DMS 273 treated with DMSO at 0.1 percent for 48 hours (cell line): ENCODE measurements at places on chromosomes 3 and 15.

- DNase-seq = no peak
Observed at GRCh38 chr3:174488527-174488926, 370.6 kb upstream of the NAALADL2 start.

- no peak for DNase-seq
Observed at GRCh38 chr3:188578576-188579363, 424.8 kb downstream of the LPP start.

DNA sequence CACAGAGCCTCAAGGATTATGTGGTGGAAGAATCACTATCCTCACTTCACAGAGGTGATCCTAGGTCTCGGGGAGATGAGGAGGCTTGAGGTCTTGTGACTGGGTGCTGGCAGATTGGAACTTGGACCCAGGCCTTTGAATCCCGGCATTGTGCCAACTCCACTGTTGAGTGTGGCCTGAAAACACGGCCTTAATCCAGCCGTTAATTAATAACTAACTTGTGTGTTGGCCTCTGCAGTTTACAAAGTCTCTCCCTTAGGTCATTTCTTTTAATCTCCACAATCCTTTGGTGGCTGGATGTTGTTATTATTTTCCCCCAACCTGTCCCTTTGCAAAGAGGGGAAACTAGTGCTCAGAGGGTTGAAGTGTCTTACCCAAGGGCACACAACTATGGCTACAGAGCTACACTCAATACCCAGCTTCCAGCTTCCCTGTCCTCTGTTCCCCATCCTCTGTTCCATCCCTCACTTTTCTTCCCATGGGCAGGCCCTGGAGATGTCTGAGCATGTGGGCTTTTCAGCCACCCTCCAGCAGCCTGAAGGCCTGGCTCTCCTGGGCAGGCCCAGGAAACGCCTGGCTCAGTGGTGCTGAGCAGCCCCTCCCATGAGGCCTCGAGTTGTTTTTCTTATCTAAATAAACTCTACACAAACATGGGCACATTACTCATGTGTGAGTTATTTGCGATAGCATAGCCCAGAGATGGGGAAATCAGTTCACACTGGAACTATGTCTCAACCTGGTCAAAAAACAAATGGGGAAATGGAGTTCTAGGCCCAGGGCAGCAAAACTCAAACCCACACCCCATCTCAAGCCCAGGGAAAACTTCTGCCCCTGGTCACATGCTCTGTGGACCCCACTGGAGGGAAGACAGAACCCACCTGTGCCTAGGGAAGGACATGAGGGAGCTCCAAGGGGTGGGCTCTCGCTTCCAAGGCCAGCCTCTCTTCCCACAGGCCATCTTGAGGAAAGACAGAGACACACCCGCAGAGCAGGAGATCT is 16.8 kb upstream of the SMAD3 start:
- DNase-seq = no peak

DNA sequence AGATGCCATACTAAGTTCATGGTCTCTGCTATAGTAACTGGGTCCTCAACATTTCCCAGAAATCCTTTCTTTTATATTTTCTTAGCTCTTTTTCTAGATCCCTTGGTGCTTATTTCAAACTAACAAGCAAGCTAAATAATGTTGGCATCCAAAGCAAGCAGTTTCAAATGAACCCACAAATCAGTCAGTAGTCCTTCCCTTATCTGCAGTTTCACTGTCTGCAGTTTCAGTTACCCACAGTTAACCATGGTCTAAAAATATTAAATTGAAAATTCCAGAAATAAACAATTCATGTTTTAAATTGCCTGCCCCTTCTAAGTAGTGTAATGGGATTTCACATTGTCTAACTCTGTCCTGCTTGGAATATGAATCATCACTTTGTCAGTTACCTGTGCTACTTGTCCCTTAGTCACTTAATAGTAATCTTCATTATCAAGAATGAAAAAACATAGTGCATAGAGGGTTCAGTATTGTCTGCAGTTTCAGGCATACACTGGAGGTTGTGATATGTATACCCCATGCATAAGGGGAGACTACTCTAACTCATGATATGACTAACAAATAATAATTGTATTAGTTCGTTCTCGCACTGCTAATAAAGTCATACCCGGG is 633.7 kb downstream of the MECOM start:
- DNase-seq = no peak

DNA sequence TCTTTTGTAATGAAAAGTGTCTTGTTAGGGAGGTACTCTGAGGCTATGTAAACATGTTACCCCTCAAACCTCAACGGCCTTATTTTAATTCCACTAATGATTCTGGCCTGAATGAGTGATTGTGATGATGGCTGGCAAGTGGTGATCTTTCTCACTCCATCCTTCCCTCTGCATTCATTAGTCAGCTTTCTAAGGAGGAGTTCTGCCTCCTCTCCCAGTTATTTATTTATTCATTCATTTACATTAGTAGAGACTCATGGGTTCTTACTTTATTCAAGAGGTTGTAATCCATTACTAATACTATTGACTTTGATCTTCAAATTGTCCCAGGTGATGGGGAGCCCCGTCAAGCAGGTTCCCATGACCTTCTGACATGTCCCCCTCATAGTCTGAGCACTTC is 35.3 kb downstream of the GNB5 start:
- no peak for DNase-seq

DNA sequence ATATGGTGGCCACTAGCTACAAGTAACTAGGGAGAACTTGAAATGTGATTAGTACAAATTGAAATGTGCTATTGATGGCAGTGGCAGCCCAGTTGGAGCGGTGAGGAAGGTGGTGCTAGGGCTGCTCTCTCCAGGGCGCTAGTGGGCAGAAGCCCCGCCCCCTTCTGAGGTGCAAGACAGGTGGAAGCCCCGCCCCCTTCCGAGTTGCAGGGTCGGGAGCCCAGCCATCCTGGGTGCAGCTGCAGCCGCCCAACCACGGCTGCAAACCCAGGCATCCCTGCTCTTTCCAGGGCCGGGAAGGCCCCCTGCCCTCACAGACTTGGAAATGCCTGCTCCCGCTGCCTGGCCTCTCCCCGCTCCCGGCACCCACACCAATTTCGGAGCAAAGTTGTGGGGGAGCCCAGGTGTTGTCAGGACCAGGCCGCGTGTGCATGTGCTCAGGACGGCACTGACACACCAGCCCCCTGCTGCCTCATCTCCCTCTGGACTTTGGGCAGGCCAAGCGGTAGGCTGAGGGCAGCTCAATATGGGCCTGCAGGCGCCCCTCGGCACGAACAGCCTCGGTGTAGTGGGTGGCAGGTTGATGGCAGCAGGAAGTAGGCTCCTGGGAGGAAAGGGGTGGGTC is 10.0 kb downstream of the ATR start:
- no peak for DNase-seq

DNA sequence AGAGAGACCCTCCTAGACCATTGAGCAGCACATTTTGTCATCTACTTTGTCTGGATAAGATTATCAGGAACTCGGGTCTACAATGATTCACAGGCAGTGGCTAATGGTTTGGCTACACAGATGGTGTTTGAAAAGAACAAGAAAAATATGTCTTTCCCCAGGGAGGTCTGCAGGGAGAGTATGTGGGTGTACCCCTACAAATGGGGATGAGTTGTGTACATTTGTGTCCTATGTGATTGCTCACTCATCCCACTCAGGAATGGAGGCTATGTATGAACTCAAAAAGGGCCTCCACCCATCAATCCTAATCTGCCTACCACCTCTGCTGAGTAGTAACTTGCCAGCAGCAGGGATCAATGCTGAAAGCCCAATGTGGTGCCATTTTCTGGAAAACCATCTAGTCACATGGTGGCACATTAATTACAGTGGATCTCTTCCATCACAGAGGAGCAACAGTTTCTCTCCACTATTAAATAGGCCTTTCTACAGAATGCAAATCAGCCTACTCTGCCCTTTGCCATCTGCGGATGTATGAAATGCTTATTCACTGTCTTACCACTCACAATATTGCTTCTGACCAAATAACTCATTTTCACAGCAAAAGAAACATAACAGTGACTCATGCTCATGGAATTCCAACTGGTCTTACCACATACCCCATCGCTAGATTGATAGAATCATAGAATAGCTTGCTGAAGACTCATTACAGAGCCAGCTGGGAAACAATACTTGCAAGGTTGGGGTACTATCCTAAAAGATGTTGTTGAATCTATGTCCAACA is 48.3 kb upstream of the TRIM42 start:
- DNase-seq = no peak

DNA sequence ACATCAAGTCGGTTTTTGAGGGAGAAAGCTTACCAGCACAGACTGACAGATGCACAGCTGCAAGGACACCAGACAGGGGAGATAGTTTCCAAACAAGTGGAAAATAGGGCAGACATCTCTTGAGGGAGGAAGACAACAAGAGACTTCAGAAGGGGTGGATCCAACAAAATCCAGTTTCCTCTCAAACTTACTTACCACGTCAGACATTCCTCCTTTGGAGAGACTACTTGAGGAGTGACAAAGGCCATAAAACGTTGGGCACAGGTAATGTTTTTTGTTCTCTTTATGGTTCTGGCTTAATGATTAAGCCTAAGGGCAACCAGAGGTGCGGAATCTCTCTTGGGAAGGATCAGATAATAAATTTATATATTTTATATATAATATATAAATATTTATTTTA is 76.1 kb downstream of the CD200 start:
- no peak for DNase-seq

DNA sequence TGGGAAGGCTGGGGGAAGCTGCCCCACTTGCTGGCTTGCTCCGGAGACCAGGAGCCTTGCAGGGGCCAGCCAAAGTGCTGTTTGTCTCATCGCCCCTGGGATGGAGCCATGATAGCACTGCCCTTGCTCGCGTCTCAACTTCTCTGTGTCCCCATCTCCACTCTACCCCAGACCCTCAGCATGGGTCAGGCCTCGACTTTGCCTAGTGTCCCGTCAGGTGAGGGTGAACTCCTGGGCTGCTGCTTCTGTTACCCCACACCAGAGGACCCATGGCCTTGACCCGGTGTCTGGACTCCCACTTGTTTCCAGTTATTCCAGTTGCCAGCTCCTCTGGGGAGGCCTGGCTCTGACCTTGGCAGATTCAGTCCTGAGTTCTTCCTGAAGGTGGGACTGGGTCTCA is 36.5 kb upstream of the DUSP7 start:
- DNase-seq = no peak

GRCh38 chr3:86913160-86913559 is 77.8 kb downstream of the VGLL3 start:
- no peak for DNase-seq

- DNase-seq = no peak
Observed at GRCh38 chr3:128970740-128971047, 23.2 kb downstream of the CFAP92 start.

GRCh38 chr3:170485696-170486095 is 67.0 kb downstream of the CLDN11 start:
- DNase-seq = no peak

DNA sequence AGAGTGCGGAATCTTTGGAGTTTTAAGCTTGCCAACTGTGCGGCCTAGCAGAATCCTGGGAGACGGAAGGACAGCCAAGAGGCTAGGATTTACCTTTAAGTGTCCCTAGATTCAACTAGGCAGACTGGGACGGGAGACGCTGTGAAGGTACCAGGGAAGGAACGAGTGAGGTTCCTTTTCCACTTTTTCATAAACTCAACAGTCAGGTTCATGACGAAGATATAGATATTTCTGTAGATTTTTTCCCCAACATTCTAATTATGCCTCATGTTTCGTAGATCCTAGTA is 564 bp upstream of the GABPB1 start:
- DNase-seq = no peak

DNA sequence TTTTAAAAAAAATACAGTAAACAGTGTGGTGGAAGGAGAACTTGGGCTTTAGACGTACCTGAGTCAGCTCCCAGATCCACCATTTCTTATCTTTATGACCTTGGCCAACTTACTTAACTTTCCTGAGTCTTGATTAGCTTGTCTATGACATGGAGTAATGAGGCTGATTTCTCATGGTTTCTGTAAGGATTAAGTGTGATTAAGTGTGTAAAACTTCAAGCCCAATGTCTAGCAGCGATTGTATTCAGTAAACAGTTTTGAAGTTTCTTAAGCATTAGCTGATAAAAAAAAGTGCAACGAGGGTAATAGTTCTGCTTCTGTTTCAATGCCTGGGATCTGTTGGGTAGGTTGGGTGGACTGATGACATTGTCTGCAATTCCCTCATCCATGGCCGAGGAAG is 10.8 kb downstream of the TRPM1 start:
- no peak for DNase-seq

- no peak for DNase-seq
Observed at GRCh38 chr3:8873740-8874139, 89.5 kb downstream of the RAD18 start.

GRCh38 chr3:74045000-74045399 is 420.3 kb upstream of the PDZRN3 start:
- DNase-seq = no peak

DNA sequence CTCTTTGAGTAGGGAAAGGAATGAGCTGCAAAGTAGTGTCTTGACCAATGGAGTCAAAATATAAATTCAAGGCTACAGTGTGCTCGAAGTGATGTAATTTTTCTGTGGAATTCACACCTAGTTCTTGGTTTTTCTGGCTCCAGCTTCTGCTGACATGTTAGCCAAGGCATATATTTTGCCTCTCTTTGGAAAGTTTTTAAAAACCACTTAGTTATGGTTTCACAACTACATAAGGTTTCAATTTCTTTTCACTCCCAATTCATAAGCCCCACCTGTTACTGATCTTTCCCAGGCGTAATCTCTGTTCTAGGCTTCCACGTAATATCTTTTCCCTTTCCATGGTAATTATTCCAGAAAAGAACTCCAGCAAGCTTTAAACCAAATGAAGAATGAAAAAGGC is 46.9 kb downstream of the GADL1 start:
- DNase-seq = no peak

DNA sequence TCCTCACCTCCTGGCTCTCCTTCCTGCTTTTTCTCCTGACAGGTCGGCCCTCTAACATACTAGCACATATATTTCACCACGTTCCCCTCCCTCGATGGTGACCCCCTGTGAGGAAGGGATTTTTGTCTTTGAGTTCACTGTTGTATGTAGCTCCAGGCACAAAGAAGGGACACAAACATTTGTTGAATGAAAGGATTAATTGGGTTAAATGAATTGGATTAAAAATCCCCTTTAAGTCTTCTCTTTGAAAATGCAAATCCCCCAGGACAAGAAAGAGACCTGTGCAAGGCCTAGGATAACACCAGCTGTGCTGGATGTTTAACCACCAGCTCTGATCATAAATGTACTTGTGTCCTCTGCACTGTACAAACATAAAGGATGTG is 3.3 kb downstream of the CALML4 start:
- no peak for DNase-seq

DNA sequence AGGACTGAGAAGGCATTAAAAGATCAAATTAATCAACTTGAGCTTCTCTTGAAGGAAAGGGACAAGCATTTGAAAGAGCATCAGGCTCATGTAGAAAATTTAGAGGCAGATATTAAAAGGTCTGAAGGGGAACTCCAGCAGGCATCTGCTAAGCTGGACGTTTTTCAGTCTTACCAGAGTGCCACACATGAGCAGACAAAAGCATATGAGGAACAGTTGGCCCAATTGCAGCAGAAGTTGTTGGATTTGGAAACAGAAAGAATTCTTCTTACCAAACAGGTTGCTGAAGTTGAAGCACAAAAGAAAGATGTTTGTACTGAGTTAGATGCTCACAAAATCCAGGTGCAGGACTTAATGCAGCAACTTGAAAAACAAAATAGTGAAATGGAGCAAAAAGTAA is 149.7 kb upstream of the LRRFIP2 start:
- DNase-seq = no peak
